Activated B cell treated with CpG ODN at 0.5 μM for 24 hours (primary cell): ENCODE measurements at places on chromosomes 11 and 22. TPM values are rescaled to one million over a fixed set of nuclear protein-coding genes. Genes with fewer than 3 reads are reported as not detected.

DNA sequence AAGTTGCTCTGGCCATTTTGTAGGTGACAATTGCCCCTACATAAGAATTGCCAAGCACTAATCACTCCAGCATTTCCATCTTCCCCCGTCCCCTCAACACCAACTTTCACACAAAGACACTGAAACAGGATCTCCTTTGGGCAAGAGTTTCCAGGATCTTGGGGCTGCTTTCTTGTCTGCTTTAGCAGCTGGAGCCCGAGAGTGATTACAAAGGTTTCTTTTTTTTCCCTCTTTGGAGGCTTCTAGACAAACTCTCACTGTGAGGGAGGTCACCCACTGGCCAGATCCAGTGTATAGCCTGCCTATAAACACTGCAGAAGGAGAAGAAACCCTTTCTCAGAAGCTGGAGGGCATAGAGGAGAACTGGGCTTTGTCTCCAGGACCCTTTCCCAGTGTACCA is 92.5 kb downstream of the APIP start:
- DNase-seq = no peak

MPPED2 gene
- total RNA-seq = 0.37 and 1.7 TPM in 2 replicates

GRCh38 chr11:44637487-44637886 is 72.0 kb downstream of the CD82 start:
- DNase-seq = no peak

POU2AF2 gene
- total RNA-seq = not detected in 2 replicates

DNA sequence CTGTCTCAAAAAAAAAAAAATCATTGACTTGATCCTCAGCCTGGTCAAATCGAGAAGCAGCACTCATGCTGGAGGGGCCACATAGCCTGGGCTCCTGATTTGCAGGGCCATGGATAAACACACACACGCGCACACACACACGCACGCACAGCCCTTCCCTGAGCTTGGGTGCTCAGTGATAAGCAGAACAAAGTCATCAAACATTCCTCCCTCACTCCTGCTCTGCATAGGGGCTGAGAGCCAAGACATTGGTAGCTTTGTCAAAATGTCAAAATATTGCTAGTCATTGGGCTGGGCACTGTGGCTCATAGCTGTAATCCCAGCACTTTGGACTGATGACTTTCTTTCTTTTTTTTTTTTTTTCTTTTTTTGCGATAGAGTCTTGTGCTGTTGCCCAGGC is 34.0 kb upstream of the A4GALT start:
- DNase-seq = no peak

- DNase-seq = no peak
These were observed 166.2 kb downstream of the PGR start for GRCh38 chr11:100963375-100963774.

DNA sequence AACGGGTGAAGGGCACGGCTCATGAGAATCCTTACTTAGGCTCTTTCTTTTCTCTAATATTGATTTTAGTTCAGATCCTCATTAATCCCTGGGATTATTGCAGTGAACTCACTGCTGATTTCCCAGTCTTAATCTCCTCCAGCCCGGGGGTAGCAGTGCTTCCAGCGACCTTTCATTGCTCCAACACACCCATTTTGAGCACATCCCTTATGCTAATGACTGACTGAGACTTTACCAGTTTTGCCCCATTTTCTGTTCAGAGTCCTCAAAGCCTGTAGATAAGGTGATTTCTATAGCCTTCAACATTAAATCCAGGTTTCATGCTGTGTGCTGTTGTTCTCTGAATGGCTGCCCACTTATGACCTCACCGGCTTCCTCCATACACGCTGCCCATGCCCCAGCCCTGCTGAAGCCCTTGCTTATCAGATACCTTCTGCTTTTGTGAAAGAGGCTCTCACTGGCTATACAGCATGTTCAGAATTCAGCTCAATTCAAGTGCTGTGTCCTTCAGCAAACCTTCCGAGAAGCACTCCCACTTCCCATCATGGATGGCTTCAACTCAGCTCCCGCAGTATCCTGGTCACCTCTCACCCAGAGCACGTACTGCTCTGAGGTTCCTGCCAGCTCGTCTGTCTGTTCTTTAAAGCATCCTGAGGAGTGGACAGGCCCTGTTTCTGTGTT is 49.0 kb downstream of the PPFIA1 start:
- no peak for DNase-seq

CCDC73 gene
- total RNA-seq = 0.07 TPM in 1 of 2 replicates, not detected in the other

GRCh38 chr22:47408409-47408808 is 646.0 kb downstream of the TBC1D22A start:
- DNase-seq = no peak

DNA sequence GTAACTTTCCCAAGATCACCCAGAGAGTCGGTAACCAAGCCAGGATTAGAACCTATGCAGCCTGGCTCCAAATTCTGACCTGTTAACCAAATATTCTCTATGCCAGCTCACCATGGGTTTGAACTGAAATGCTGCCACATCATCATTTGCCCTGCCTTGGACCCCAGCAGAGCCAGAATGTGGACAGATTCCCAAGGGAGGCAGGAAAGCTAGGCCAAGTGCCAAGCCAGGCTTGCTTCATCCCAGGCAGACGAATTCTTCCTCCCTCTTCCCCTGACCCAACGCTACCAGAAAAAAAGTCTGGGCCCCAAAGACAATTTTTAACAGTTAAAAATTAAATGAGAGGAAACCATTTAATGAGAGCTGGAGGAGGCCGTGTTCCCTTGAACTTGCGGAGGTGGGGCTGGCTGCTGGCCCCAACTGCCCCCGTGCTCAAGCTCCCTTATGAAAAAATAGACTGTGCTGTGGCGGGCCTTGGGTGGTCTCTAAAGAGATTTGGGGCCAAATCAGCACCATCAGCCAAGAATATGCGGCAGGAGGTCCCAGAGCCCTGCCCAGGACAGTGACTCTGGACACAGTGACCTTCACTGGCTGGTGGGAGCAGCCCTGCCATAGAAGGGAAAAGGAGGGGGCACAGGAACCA is 184.1 kb upstream of the SYT13 start:
- no peak for DNase-seq

GRCh38 chr22:35717572-35717971 is at the start of gene APOL5:
APOL5 (plus strand) TSS chr22:35717872; CDS start chr22:35717872, 0 bp downstream.
- no peak for DNase-seq

- DNase-seq = no peak
These were observed 72.6 kb downstream of the DEPDC5 start for GRCh38 chr22:31826443-31826842.

- DNase-seq = no peak
These were observed 603.7 kb downstream of the TBC1D22A start for GRCh38 chr22:47366026-47366767.

- DNase-seq = no peak
These were observed 553 bp downstream of the NAALAD2 start for GRCh38 chr11:90135016-90135415.

DNA sequence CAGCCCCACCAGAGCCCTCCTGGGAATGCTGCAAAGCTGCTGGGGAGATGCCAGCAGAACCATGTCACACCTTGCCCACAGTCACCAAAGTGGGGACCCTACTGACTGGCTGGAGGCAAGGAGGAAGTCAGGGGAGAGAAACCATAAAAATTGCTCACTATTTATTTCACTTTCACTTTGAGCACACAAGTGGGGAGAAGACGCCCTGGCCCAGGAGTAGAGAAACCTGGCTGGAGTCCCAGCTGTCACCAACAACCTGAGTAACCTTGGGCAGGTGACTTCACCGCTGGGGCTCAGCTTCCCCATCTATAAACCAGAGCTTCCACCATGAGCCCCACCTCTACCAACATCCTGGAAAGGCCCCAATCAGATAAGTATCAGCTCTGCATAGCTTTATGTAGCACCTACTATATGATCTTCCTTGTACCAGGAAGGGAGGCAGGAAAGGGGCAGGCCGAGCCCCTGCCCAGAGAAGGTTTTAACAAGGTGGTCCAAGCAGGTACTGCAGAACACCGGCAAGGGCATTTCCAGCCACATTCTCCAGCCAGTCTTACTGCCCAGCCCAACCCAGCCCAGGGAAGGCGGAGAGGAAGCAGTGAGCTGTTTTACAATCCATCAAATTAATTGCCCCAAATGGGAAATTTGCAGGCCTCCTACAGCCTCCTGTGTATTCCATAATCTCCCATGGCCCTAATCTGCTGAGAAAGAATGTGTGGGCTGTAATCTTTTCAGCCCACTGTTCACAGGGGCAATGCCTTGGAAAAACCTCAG is 27.6 kb downstream of the PLEKHA7 start:
- no peak for DNase-seq

DNA sequence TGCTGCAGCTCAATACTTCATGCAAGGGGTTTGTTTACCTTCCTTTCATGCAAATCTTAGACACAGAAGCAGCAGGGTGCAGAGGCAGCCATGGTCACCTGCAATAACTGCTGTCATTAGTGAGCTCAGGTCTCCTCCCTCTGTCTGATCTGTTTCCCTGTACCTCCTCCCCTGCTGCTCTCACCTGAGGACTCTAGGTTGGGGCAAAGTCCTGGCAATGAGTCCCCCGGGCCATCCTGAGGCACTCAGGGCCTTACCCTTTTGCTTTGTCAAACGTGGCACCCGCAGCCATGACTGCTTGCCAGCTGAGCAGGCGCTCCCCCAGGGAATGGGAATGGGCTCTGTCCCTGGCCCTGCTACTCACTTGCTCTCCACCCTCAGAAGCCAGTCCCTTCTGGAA is 3.9 kb downstream of the LRRC10B start:
- DNase-seq = no peak

PATE1 gene
- total RNA-seq = not detected in 2 replicates

GRCh38 chr11:11989774-11990744 is 18.4 kb downstream of the DKK3 start:
- DNase-seq = no peak

DNA sequence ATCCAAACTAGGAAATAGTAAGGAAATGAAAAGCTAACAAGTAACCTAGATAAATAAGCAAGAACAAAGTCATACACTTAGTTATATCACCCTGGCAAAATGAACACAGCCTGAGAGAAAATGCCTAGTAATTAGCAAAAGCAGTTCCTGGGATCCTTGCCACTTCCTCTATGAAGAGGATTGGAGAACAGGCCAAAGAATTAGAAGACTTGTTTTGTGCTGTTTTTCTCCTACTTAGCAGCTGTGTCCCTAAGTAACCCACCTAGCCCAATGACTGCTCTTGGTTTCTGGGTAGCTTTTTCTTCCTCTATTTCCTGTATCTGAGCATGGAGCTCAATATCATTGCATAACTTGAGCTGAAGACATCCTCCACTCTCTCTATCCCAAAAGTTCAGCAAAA is 713.9 kb downstream of the ETS1 start:
- no peak for DNase-seq

DNA sequence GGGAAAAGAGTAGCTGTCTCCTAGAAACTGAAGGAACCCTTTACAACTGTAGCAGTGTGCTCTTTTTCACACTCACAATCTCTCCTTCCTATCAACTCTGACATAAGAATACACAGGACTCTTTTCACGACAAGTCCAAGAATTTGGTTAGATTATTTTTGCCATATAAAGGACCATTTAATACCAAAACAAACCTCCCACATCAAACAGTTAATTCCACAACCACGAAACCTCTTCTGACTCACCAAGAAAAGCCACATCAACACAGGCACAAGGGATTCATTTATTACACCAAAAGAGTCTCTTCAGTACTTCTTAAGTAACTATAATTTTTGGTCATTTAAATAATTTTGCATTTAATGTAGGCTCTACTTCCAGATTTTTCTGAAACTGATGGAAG is 222.6 kb upstream of the PITPNB start:
- no peak for DNase-seq

OR4A16 gene
- not detected in 2 replicates for total RNA-seq

GRCh38 chr22:45197606-45198462 is 34.1 kb downstream of the NUP50 start:
- DNase-seq = no peak

DNA sequence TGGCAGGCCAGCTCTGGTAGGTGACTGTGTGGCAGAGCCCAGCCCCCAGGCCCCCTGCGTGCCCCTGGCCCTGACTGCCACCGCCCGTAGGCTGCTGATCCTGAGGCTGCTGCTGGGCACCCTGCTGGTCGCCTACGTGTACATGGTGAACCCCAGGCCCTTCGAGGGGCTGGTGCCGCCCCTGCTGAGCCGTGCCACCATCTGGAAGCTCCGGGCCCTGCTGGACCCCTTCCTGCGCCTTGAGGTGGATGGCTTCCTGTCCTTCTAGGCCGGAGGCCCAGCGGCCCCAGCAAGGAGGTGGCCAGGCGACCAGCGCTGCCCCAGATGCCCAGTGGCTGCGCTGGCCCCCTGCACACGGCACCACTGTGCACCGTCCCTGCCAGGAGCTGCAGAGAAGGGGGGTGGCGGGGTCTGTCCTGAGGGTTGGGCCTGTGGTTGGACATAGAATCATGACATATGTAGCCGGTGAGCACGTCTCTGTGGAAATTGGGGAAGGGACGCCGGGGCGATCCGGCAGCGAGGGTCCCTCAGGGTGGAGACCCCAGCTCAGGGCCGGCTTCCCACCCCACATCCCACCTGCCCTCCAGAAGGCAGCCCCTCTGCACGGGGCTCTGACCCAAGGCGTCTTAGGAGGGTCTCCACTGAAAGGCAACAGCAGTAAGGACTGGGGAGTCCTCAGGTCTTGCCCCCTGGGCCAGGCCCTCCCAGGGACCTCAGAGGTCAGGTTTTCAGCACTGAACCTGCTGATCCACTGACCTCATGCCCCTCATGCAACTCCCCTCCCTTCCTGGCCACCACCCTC is 185.4 kb downstream of the IGLL1 start:
- no peak for DNase-seq

SYT9 gene
- not detected in 2 replicates for total RNA-seq

TIMM10 gene
- 100 and 108 TPM in 2 replicates for total RNA-seq

DNA sequence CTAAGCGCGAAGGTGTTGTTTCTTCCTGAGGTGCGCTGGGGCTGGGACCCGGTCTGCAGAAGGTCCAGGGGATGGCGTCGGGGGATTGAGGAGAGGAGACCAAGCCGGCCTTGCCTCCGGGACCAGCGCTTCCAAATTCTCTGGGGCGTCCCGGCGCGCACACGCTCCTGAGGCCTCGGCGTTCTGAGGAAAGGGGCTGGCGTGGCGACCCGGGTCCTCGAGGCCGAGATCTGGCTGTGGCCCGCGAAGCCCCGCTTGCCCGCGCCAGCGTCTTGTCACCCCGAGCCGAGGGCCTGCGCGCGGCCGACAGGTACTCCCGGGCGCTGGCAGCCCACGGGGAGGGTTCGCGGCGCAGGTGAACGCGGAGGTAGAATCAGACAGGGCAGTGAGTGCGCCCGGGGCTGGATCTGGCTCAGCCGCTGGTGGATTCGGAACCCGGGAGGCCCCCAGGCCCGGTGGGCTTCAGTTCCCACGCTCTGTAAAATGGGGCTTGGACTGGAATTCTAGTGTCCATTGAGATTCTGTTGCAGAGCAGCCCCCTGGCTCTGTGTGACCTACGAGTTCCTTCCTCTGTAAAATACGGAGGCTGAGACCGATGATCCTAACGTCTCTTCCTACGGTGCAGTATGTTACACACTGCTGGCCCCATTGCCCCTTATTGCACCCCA is 14.7 kb downstream of the SSH3 start:
- DNase-seq = no peak

GRCh38 chr11:57095417-57095816 is 86.3 kb upstream of the LRRC55 start:
- DNase-seq = no peak

- DNase-seq = no peak
These were observed 42.4 kb upstream of the NAV2 start for GRCh38 chr11:19670030-19670791.
